GM12892 (cell line): ENCODE measurements at places on chromosomes 12 and 14.

- peak; percentile 72 for DNase-seq
Observed at GRCh38 chr12:122835750-122836026, 431 bp downstream of the HIP1R start.

DNA sequence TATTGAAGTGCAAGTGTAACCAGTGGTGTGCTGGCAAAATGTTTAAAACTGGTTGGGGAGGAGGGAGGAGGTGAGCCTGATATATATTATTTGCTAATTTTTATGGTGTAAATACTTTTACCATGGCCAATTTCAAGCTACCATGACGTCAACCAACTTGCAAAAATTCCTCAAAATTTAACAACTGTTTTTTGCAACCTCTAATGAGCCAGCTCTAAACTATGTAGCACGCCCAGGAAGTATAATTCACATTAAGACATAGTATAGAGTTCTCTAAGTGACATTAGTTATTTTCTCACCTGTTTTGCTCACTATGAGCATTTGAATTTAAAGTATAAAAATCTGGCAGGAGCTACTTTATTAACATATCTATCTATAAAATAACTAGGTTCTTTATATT is 41.4 kb downstream of the ATL1 start:
- DNase-seq, result no peak

DNA sequence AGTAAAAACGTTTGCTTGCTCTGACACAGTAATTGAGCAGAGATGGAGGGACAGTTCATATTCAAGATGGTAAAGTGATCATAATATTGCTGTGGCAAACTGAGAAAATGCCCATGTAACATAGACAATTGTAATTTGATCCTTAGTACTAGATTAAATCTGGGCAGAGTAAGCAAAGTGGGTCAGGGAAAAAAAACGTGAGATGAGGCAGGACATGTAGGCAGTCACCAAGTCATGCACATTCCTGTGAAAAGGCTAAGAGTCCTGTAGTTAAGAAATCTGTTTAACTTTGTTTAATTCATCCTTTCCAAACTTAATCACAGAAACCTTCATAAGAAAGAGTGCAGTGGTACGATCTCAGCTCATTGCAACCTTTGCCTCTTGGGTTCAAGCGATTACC is 16.1 kb downstream of the BTBD7 start:
- DNase-seq, result no peak

- DNase-seq, result no peak
Observed at GRCh38 chr14:104146651-104147345, 8.4 kb downstream of the KIF26A start.

- no peak for DNase-seq
Observed at GRCh38 chr14:79562185-79562584, 649.1 kb downstream of the DIO2 start.

DNA sequence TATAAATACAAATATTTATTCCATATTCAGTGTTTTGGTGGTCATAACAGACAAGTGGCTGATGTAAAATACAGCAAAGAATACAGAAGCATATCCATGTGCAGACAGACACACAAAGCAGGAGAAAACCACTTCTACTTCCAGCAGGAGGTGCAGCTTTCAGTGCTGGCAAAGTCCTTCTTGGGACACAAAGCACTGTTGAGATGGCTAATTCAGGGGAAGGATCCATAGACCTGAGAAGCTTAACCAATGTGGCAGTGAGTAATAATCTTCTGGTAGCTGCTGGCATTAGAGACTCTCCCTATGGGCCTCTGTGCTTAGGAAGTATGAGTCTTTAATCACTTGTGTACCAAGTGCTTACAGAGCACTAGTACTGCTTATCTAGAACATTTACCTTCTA is 26.8 kb downstream of the AMN1 start:
- no peak for DNase-seq

DNA sequence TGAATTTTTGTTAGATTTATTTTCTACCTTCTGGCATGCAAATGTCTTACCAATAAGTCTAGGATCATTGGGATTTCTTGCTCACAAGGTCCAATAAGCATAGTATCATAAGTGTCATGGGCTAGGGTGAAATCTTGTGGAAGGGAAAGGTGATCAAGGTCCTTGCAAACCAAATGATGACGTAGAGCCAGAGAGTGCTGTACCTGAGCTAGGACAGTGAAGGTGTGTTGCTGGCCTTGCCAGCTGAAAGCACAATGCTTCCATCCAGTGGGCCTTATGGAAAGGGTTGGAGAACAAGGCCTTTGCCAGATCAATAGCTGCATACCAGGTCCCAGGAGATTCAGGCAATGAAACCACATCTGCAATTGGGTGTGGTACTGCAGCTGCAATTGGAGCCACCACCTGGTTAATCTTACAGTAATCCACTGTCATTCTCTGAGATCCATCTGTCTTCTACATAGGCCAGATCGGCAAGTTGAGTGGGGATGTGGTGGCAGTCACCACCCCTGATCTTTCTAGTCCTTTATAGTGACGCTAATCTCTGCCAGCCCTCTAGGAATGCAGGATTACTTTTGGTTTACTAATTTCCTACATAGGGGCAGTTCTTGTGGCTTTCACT is 208.9 kb upstream of the MYL2 start:
- no peak for DNase-seq

- peak; percentile 45 for DNase-seq
Observed at GRCh38 chr14:100375266-100375962, 52.3 kb downstream of the SLC25A47 start.

- DNase-seq, result no peak
Observed at GRCh38 chr14:30935445-30935844, 61.1 kb downstream of the COCH start.

DNA sequence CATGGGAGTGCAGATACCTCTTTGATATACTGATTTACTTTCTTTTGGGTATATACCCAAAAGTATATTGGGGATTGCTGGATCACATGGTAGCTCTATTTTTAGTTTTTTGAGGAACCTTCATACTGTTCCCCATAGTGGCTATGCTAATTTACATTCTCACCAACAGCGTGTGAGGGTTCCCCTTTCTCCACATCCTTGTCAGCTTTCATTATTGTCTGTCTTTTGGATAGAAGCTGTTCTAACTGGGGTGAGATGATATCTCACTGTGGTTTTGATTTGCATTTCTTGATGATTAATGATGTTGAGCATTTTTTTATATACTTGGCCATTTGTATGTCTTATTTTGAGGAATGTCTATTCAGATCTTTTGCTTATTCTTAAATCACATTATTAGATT is 44.1 kb upstream of the JDP2 start:
- DNase-seq, result no peak

- DNase-seq, result no peak
Observed at GRCh38 chr12:92208613-92209121, 63.0 kb upstream of the BTG1 start.

- DNase-seq, result no peak
Observed at GRCh38 chr14:67253076-67253635, 11.9 kb downstream of the PALS1 start.

DNA sequence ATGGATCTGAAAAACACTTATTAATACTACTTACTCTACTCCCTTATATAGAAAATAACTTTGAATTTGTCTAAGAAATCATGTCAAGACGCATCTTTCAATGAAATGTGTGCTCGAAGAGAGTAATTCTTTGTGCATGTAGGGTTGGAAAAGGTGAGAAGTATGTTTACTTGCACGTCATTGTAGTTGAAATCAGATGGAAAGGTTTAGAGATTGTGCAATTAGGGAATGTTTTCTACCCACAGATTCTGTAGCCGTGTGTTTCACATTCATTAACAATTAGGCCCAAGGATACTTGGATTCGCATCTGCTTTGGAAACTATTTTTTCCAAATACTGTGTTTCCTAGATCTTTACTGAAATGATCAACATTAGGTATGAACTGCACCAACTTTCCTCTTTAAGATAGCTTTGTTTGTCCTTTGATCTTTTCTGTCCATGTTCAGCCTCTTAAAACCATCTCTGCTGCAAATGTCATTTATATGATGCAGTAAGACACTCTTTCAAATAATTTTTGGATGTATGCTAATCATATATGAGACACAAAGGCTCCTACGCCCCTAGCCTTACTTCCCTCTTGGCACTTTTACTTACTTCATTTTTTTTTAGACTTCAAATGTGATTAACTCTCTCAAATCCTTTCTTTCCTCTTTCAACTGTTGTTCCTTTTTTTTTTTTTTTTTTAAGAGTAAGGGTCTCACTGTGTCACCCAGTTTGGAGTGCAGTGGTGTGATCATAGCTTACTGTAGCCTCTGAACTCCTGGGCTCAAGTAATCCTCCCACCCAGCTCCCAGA is 58.0 kb upstream of the PSMA6 start:
- DNase-seq, result no peak

DNA sequence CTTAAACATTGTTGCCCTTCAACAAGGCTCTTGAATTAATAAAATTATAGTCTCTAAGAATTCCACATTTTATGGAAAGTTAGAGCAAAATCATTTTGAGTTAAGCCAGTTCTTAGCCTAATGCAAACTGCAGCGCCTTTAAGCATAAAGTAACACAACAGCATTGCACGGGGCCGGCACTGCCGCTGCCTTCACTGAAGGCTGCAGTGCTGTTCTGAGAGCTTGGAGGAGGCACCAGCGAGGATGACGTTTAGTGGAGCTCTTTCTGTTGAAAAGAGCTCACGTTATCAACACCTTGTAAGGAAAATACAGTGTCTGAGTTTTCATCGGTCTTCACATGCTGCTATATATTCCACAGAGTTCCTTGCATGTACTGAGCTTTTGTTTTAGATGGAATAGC is 38.3 kb upstream of the DYNC1H1 start:
- no peak for DNase-seq

DNA sequence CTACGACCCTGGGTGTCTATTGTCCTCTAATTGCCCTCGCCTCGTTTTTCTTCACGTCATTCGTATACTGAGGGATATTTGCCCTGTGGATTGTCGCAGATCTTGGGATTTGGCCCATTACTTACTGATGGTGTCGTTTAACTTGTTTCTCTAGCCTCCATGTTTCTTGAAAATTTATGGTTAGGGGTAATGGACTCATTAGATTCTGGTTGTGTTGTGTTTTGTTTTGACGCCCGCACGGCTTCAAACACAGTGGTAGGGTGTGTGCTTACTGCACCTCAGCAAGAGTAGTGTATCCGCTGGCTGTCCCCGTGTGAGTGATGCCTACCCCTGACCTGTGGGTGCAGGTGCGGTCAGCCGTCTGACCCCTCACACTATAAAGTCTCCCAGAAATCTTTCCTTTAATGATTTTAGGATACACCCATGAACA is 874 bp upstream of the RNU6-8 start:
- DNase-seq, result no peak

- no peak for DNase-seq
Observed at GRCh38 chr14:99634443-99634842, 10.5 kb upstream of the HHIPL1 start.

GRCh38 chr12:46332260-46332659 is 40.3 kb downstream of the SLC38A2 start:
- no peak for DNase-seq

DNA sequence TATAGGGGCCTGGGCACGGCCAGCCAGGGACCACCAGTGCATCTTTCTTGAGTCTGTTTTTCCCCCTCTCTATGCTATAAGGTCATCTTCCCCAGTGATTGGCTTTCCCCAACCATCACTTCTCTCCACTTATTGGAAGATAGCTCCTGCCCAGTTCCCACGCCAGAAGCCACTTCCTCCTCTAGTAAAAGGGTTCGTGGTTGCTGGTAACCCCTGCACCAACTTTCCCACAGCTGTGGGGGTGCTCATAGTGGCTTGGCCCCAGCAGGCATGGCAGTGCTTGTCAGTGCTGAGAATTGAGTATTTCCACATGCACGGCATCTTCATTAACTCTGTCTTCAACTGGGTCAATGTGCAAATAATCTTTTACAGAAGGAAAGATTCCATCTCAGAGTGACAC is 215.4 kb downstream of the FOXN3 start:
- DNase-seq, result no peak

DNA sequence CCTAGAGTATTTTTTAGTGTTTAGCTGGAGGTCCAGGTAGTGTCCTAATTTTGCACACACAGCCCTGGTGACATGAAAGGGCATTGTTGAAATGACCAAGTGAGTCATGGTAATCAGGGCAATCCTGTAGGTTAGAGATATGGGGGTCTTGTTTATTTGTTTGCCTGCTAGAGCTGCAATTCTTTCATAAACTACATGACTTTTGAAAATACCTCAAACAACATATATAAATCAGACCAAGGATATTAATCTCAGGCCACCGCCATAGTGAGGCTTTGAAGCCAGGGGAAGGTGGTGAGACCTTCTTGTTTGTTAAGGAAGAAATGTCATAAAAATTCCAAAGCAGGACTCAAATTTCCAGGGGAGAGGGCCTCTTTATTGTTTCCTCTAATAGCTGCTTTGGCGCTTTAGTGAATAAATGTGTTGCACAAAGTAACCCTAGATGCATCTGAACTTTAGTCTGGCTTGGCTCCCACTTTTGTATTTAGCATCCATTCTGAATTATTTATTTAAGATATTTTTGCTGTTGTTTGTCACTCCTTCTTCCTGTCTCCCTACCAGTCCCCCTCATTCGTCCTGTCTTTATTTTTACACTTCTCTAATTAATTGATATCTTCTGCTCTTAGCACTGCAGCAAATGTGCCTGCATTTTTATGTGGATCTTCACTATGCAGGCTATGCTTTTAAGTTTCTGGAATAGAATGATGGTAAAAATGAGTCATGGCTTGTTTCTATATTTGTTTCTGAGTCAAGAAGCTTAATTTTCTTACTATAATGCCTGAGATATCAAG is 430.3 kb downstream of the RAD51B start:
- DNase-seq, result no peak

DNA sequence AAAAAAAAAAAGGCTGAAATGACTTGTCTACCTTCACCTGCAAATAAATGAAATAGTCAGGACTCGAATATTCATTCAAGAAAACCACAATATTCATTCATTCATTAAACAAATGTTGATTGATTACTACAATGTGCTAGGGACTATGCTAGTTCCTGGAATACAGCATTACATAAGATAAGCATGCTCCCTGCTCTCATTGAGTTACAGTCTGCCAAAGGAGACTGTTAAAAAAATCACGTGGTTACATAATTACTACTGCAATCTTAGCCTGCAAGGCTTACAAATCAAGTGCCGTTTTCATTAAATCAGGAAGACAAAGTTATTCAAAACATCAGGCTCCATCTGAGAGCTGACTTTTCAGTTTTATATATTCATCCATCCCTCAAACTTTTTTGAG is 70.4 kb upstream of the RIC8B start:
- no peak for DNase-seq

- no peak for DNase-seq
Observed at GRCh38 chr12:54463484-54463883, 9.9 kb downstream of the GTSF1 start.

DNA sequence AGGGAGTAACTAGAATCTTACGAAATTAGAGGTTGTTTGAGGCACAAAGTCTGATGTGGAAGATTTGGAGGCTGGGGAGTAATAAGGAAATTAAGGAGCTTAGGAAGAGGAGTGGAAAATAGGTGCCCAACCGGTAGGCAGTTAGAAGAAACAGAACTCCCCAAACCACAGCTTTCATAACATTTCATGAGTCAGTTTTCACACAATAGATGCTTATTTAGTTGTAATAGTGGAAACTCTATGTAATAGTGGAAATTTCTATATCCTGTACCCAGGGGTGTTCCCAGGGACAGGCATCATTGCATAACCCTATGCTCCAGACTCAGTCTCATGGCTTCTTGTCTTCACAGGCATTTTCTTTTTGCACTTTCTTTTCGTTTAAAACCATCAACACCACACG is 8.3 kb downstream of the C3AR1 start:
- DNase-seq, result no peak

- no peak for DNase-seq
Observed at GRCh38 chr12:92434607-92435025, 268.2 kb upstream of the PLEKHG7 start.
